Neural progenitor cell (in vitro differentiated cells): ENCODE measurements at places on chromosomes 12 and 14. TPM values are rescaled to one million over a fixed set of nuclear protein-coding genes. Genes with fewer than 3 reads are reported as not detected.

The PDE3A gene
- 0.22 and 0.47 TPM in 2 replicates for total RNA-seq

The LUM gene
- total RNA-seq, result 0.19 TPM in 1 of 2 replicates, not detected in the other

The IL22 gene
- total RNA-seq, result not detected in 2 replicates

The SIX6 gene
- 1.4 and 1.7 TPM in 2 replicates for total RNA-seq

The ZNF891 gene
- total RNA-seq, result 6.0 and 7.2 TPM in 2 replicates

The C12orf50 gene
- total RNA-seq, result not detected in 2 replicates

- peak; percentile 56 for DNase-seq
Observed at GRCh38 chr14:63134801-63135200, 69.4 kb upstream of the RHOJ start.

GRCh38 chr12:109264095-109264942 is 44.8 kb downstream of the FOXN4 start:
- DNase-seq, result peak; percentile 92

DNA sequence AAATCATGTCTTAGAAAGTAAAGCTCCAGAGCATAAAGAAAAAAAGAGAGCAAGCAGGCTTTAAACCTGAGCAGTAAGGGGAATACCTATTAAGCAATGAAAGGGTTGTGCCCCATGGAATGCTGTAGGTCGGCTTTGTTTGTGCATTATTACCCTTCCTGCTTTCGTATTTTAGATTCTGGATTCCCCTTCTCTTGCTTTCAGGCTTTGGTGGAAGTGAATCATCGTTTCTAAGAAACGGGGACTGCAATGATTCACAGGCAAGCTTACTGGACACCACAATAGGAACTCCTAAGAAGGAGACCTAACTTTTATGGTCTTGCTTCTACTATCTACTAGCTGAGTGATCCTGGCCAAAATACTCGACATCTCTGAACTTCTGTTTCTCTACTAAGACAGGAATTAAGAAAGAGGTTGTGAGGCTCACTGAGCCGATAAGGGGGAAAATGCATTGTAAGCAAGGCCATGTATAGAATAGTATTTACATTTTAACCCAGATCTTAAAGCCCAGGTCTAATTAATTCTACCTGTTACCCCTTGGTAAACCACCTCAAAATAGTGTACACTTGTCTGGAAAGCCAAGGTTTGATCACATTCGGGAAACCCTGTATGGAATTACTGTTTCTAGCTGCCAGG is 1.2 kb upstream of the BMAL2 start:
- no peak for DNase-seq

- no peak for DNase-seq
Observed at GRCh38 chr12:104974626-104975290, 11.4 kb upstream of the NOPCHAP1 start.

- DNase-seq, result no peak
Observed at GRCh38 chr14:37673439-37673838, 78.0 kb downstream of the TTC6 start.

DNA sequence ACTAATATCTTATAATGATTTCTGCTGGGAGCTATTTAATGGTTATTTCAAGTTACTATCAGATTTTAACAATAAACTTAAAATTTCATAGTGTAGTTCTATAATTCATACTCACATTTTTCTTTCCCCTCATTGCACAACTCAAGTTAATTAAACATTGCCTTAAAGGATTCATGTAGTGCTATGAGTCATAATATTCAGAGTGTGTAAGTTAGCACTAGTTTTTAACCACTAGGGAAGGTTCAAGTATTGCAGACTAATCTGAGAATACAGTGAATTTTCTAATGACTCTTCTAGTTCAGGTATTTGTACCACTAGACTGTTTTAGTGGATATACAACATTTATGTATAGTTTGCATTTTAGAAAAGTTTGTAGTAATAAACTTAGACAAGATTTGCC is 49.9 kb downstream of the FOXA1 start:
- no peak for DNase-seq

DNA sequence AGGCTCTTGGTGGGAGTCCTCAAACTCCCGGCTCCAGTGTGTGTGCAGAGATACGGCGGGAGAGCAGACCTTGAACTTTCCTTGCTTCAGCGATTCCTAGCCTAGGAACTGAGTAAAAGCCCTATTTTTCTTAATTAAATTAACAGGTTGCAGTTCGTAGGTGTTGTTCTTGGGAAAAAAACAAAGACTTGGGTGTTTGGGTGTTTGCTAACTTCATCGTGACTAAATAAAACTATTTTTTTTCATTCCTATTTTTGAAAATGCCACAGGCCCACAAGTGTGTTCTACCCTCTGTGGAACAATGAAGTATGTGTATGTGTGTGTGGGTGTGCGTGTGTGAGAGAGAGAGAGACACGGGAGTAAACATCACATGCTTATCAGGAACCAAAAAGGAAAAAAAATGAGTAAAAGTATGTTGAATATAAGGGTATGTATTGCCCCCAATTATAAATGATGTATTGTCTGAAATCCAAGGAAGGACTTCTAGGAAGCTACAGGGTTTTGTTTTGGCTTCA is 651 bp downstream of the TMEM117 start:
- DNase-seq, result no peak

DNA sequence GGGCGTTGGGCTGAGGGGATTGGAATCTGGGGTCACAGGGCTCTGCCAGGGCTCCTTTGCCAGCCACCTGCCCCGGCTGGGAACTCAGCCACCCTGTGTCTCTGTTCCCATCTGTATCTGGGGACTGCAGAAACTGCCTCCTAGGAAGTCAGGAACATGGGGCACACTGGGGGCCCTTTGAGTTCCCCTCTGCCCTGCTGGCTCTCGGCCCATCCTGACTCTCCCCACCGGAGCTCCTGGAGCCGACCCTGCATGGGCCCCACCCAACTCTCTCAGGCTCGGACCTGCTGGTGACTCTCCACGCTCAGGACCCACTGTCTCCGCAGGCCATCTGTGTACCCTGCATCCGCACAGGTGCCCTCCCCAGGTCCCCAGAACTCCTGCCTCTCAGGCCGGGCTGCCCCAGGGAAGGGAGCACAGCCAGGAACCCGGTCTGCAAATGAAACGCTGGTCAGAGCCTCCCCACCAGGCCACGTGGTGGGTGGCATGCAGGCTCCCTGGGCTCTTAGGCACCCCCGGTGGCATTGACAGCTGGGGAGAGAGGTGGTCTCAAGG is 82.8 kb downstream of the KIF26A start:
- no peak for DNase-seq

DNA sequence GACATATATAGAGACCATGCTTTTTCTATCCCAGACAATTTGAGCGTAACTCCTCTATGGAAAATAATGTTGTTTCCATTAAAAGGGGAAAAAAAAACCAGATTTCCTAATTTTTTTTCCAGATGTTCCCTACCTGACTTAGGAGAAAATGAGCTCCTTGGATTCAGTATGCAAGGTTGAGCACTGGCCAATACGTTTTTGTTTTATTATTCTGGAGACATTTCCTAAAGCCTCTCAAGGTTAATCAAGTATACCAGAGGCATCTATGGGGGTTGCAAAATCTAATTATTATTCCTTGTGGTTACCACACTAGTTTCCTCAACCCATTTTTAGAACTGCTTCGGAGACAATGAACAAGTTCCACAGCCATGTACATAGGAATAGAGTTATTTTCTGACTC is 291.3 kb downstream of the SLC16A7 start:
- no peak for DNase-seq

- DNase-seq, result peak; percentile 19
Observed at GRCh38 chr12:93785249-93786010, 108.3 kb downstream of the CRADD start.
